ENCODE measurements at places on chromosomes 6 and 20.

GRCh38 chr6:44481760-44482159 is 94.3 kb downstream of the CDC5L start:
- no peak for DNase-seq

DNA sequence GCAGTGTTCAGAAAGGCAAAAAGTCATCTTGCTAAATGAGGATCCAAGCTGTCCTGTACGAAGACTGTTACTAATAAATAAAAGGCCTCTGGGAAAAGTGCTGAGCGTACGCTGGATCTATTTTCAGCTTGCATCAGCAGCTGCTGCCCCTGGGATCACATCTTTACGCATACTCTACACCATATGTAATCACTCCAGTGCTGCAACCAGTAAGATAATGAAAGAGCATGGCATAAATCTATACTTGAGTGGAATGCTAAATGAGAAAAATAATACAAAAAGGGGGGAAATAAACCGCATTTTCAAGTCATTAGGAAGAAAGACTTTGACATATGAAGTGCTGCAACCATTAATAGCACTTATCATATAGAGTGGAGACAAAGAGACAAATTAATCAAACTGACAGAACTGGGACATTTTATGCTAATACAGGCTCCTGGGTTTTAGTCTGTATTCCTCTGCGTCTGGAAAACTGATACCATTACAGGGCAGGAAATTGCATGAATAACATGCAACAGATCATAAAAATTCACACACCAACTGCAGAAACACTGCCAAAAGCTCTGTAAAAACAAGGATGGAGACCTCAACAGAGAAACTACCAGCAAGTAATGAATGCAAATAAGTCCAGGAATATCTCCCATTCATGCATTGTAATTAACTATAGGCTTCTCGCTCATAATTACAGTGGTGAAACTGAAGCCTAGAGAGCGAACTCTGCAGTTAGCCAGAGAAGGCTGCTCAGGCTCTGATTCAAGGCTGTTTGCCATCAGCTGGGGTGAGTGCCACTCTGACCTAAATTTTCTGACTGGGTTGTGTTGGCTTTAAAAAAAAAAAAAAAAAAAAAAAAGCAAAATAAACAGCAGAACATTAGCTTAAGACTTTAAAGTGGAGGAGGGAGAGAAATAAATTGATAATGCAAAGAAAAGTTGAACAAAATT is 83.8 kb downstream of the GJA10 start:
- no peak for DNase-seq

DNA sequence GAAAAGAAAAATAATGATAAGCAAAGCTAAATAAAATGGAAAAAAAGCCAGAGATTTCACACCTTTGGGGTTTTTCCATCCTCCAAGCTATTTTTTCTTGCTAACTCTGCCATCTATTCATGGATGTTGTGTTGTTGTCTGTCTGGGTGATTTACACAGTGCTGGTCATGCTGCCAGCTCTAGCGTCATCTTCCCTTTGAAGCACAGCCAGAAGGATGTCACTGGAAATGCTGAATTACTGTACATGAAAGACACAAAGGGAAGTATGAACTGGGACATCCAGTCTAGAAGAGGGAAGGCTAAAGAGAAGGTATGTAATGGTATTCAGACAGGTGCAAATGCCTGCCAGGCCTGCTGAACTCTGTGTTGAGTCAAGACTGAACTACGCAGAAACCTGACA is 241.9 kb upstream of the STXBP5 start:
- no peak for DNase-seq

- DNase-seq, result no peak
These were observed 56.0 kb upstream of the MYL9 start for GRCh38 chr20:36485286-36485685.

GRCh38 chr20:14924433-14924832 is 587.0 kb upstream of the FLRT3 start:
- DNase-seq, result no peak

GRCh38 chr6:158793432-158793831 is 25.7 kb downstream of the EZR start:
- DNase-seq, result no peak

Measured in posterior cingulate gyrus (tissue), 11 donors.